ENCODE measurements at places on chromosomes 16 and 17.

GRCh38 chr17:43342589-43342890, 56.3 kb upstream of the ARL4D start:
- no peak for DNase-seq

GRCh38 chr17:70796757-70797156, 627.4 kb downstream of the KCNJ2 start:
- DNase-seq: no peak

GRCh38 chr16:51982715-51983680, 563.9 kb downstream of the TOX3 start:
- DNase-seq: peak; percentile 81

DNA sequence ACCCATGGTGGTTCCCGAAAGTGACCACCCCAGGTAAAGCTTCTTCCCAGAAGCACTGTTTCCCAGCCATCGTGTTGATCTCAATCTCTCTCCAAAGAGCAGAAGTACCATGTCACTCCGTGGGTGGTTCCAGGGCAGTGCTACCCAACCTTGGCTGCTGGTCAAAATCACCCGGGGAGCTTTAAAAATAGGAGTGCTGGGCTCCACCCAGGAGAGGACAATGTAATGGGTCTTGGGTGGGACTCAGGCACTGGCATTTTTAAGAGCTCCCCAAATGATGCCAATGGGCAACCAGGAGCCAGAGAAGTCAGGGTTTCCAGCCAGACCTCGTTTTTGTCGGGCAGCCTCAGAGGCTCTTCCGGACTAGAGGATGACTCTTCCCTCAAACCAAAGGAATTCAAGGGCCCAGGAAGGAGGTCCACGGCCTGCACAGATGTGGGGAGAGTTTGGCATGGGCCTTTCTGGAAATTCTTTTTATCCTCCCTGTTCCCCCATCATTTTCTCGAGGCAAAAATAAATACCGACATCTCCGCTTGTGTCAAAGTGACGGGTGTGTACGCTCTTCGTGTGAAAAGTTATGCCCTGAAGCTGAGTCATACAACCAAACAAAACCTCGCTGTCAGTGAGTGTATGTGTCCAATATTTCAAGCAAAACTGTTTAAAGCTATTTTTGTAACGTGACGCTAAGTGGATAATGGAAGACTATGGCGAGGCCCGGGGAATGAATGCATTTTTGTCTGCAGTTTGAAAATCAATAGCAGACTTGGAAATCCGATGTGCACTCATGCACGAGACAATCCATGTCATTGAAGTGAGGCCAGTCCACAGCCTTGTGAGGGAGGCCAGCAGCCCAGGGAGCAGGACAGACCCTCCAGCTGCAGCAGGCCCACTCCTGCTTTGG, 364.1 kb downstream of the FOXL1 start:
- no peak for DNase-seq

- no peak for DNase-seq
Observed at GRCh38 chr17:50474523-50474922, 4.1 kb upstream of the RSAD1 start.

All from SK-N-DZ (cell line).